Fibroblast of skin of abdomen (primary cell): ENCODE measurements at places on chromosomes 1 and 21.

DNA sequence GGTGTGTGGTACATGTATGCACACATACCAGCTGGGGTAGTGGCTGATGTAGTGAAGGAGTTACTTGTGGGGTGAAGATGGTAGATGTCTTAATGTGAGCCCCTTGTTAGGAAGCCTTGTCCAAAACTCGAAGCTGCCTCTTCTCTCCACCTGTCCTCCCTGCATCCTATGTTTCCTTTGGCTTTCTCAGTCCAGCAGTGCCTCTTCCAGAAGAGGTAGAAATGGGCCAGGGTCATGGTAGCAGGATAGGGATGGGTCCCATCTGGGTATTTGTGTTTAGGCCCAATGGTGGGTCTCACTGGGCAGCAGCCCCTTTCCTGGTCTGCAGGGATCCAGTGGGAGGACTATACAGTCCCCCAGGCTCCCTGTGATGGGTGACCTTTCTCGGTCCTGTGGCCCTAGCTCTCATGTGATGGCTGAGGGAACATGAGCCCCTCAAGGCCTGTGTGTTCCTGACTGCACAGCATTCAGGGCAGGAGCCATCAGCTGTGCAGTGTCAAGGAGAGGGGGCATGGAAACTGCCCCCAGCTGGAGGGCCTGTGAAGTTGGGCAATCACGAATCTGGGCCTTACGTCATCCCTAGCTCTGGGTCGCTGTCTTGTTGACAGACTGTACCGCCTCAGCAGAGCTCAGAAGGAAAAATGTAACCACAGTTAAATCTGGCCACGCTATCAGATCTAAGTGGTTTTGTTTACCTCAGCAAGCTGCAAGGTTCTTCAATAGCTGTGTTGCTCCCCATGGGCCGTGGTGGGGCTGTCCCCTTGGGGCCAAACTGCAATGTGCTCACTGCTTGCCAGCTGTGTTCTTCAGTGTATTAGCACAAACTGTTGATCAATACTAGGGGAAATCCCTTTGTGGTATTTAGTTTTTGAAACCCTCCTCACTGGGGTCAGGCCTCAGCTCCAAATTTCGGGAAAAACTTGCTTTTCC, 82.7 kb downstream of the NOS1AP start:
- peak; percentile 43 for DNase-seq

GRCh38 chr1:3552751-3553150, 58.6 kb downstream of the MEGF6 start:
- DNase-seq, result no peak

DNA sequence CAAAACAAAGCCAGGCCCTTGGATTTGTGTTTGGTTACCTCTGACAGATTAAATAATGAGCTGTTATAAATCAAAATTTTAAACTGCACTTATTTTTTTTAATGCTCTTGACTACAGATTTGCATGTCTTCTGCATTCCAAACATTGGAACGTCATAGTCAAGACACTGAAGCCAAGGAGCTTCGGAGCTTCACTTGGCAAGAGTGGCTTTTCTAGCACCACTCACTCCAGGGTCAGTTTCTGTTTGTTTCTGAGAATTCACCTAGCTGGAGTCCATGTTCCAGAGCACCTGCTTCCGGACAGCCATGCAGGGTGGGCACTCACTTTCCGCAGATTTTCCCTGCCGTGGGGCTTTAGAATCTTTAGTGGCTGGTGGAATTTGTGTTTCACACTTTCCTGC, 202.9 kb downstream of the ZP4 start:
- no peak for DNase-seq

DNA sequence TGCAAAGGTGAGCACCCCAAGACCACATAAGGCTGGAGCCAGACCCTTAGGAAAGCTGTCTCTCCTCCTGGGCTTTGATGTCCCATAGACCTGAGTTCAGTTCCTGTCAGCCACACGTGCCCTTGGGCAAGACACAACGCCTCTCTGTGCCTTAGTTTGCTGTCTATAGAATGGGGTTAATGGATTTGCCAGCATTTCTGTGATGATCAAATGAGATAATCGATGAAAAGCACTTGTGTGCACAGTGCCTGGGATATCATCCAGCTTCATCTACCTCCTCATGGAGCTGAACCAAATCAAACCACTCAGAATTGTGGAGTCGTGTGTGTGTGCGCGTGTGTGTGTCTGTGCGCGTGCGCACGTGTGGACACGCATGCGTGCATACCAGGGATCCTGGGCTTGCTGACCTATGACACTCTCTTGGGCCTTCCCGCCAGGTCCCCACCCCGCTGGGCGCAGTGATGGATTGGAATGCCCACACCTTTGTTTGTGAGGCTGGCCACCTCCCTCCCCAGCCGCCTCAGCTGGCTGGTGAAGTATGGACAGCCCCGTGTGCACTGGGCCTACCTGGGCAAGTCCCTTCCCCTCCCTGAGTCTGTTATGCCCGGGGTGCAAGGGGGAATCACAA, 5.2 kb downstream of the TTC22 start:
- no peak for DNase-seq

- DNase-seq, result no peak
Measured at GRCh38 chr1:192860478-192861185, 51.8 kb downstream of the RGS2 start.

DNA sequence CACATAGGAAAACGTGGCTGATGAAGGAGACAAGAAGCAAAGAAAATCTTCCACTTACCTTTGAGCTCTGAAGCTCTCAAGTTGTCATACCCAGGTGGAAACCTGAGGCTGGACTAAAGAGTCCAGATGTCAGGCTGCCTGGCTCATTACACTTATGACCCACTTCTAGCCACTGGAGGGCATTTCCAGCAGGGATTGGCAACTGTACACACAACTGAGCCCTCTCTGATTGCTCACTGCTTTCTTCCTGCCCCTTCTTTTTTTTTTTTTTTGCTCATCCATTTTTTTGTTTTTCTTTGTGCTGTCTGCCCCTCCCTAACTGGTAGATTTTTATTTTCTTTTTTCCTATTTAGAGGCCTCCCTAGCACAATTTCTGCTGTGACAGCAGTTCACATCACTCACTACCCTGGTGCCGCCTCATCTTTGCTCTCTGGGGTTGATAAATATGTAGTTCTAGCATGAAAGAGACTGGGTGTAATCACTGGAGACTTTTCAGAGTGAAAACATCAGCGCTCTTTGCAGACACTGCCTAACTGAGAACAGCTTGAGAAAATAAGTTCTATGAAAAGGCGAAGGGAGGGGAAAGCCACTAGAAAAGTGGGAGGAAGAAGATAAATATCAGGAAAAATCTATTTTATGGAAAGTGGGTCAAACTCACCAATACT, 334.5 kb downstream of the NUF2 start:
- no peak for DNase-seq

DNA sequence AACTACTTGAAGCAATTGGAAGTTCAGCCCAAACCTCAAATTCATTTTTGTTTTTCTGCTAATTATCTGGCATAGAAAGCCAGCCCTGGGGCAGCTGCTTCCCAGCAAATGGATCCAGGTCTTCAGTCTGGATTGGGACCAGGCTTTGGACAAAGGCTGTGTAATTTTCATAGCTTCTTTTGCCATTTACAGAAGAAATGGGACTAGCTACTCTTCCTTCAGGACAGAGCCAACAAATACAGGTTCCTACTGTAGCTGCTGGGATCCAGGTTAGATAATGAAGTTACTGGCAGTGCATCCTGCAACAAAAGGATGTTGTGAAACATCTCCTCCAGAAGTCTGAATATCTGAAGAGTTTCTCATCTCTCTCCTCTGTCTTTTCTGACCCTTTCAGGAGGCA, 171.5 kb upstream of the CAMK1G start:
- peak; percentile 50 for DNase-seq
